Stimulated activated naive CD4-positive, alpha-beta T cell treated with Interleukin-2 at 50 U/mL for 16 hours (primary cell): ENCODE measurements at places on chromosomes 2 and 18.

GRCh38 chr2:57696016-57696415 is 350.6 kb upstream of the VRK2 start:
- no peak for DNase-seq

- DNase-seq = no peak
These were observed 140.9 kb downstream of the TWIST2 start for GRCh38 chr2:238988752-238989151.

DNA sequence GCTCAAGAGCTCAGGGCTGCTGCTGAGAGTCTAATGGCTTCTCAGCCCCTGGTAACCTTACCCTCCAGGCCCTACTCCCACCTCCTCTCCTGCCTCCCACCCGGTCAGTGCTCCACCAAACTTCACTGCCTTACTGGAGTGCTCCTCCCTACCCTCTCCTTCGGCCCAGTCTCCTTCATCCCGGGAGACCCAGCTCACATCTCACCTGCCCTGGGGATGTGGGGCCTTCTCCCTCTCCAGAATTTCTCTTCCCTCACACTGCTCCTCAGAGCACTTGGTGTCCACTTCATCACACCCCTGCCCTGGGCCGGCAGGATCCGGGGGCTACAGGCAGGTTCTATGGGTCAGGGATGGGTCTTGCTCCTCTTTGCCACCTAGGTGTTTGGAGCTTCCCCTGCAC is 21.6 kb downstream of the PTPN18 start:
- DNase-seq = no peak

DNA sequence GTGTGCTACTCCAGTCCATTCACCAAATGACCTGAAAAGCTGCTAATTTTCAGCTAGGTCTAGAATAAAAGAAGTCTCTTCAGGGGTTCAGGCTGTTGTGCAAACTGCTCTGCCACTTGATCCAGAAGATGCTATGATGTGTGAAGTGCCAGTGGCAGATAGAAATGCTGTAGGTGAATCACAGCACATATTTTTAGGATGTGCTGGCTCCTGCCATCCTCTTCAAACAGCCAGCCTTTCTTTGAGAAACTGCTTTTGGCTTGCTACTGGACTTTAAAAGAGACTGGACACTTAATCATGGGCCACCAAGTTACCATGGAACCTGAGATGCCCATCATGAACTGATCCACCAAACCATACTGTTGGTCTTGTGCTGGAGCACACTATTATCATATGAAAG is 322.1 kb downstream of the EN1 start:
- no peak for DNase-seq

DNA sequence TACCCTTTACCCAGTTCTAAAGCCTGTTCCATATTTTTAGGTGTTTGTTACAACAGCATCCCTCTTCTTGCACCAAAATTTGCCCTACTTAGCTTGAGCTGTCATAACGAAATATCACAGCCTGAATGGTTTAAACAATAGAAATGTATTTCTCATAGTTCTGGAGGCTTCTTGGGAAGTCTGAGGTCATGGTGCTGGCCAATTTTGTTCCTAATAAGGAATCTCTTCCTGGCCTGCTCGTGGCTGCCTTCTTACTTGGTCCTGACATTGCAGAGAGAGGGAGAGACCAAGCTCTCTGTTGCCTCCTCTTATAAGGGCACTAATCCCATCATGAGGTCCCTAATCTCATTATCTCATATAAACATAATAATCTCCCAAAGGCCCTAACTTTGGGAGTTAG is 267.8 kb downstream of the PID1 start:
- no peak for DNase-seq

DNA sequence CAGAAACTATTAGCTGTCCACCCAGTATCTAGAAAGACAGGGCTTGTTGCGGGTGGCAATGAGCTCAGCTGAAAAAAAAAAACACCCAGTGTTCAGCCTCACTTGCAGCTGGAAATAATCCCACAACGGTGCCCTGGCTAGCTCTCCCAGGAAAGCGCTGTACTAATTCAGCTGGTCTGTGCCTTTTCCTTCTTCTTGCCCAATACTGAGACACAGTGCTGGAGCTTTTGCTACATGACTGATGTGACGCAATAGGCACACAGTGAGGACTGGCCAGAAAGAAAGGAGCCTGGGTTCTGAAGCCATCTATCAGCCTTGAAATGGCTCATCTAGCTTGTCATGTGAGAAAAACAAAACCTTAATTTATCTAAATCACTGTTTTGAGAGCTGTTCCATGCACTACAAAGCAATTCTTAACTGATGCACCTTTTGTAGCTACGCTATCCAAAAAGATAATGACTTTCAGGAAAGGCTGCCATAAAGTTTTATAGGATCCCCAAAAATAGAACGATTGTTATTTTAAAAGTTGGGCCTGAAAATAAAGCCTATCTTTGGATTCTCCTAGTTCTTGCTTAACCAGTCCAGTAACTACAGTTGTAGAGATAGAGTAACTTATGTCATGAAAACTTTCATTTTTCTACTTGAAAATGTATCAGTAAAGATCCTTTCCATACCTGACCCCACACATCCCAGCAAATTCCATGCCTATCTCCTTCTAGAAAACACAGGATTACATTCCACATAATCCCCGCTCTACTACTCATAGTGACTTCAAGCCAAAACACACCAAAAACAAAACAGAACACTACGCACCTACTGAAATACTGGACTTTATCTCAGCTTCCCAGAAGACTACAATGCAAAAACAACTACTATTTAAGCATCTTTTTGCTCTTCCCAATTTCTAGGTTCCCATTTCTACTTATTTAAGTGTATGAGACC is 15.9 kb downstream of the KIDINS220 start:
- DNase-seq = no peak

DNA sequence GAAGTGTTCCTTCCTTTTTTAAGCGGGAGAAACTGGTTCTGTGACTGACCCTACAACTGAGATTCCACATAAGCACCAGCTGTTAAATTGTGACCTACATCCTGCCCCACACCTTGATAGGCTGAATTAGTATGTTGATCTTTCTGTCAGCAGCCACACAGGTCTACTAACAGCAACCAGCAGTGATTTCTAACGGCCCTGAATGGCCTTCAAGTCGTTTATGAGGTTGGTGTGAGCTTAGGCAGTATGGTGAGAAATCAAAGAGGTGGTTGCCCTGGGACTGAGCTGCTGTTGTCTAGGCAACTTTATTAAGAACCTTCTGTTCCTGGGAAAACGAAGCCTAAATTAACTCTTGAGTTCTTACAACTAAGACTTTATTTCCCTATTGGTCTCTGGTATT is 197.2 kb upstream of the FSHR start:
- no peak for DNase-seq
